ENCODE measurements at places on chromosomes 3 and 15.
A peak's percentile ranks its signal among the peaks of the same experiment; 100 is the strongest.

- DNase-seq, result no peak
Measured at GRCh38 chr3:108455212-108455705, 55.1 kb downstream of the MYH15 start.

DNA sequence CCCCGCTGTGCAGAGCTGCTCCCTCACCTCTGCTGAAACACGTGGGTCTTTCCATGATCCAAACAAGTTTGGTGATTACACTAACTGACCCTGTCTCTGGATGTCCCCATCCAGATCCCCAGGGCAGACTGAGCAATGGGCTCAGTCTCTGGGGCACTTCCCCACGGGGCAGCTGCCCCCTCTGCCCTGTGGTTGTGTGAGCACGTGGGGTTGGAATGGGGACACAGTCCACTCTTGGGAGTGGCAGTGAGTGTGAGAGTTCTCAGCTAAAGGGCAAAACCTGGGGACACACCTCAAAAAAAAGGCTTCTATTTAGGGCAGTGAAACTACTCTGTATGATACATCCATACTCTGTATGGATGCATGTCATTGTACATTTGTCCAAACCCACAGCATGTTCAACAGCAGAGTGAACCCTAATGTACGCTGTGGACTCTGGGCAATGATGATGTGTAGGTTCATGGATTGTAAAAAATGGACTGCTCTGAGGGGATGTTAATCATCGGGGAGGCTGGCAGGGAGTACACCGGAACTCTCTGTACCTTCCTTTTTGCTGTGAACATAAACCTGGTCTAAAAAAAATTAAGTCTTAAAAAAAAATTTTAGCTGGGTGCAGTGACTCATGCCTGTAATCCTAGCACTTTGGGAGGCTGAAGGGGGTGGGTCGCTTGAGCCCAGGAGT, 49.9 kb upstream of the BLM start:
- no peak for DNase-seq

- DNase-seq, result no peak
Measured at GRCh38 chr3:51680663-51681230, 9.7 kb downstream of the TEX264 start.

DNA sequence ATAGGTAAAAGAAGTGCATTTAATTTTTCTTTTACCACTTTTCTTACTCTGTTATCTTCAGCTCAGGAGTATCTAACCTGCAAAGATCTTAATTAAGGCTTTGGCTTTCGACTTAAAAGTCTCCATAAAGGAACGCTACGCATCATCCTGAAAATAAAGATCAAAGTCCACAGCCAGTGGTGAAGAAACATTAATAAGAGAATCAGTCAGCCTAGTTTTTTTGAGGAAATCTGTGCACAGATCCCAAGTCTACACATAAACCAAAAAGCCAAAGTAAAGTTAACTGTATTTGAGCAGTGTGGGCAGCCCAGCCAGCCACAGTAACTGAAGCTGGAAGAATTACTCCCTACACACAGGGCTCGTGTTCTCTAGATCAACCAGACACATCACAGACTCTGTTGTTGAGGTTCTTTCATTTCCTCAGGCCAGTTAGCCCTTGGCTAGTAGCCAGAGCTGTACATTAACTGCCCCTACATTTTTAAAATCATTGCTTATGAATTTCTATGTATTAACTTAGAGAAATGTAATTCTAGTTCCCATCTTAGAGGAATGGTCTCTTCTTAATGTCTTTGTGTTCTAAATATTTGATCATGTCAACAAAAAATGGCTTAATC, 6.9 kb downstream of the LRRC2 start:
- DNase-seq, result no peak

DNA sequence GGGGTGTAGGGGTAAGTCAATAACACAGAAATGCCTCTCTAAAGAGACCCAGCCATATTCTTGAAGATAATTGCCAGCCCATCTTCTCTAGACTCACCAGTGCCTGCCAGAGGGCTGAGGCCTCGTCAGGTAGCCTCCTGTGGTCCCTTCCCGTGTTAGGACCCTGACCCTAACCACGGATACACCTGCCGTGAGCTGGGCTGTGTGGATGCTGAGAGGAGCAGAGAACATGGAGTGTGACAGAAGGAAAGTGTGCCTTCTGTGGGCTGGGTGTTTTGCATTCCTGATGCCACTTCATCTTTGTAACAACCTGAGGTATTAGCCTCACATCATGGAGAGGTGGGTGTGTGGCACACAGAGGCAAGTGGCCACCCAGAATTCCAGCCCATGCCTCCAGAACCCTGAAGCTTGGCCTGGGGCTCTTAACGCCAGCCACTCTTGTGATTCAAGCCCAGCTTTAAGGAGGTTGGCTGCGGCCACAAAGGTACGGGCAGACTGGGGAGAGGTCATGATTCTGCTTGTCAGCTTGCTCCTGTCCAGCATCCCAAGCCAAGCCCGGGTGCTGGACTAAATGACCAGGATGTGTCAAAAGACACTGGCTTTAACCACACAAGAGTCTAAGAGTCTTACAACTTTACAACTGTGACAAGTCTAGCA, 21.1 kb upstream of the ABTB1 start:
- DNase-seq, result no peak

- no peak for DNase-seq
Measured at GRCh38 chr3:14121859-14122258, 2.8 kb downstream of the CHCHD4 start.

GRCh38 chr3:15390460-15390859, 36.9 kb downstream of the METTL6 start:
- no peak for DNase-seq

GRCh38 chr15:40087991-40088928, 20.4 kb downstream of the BMF start:
- no peak for DNase-seq

DNA sequence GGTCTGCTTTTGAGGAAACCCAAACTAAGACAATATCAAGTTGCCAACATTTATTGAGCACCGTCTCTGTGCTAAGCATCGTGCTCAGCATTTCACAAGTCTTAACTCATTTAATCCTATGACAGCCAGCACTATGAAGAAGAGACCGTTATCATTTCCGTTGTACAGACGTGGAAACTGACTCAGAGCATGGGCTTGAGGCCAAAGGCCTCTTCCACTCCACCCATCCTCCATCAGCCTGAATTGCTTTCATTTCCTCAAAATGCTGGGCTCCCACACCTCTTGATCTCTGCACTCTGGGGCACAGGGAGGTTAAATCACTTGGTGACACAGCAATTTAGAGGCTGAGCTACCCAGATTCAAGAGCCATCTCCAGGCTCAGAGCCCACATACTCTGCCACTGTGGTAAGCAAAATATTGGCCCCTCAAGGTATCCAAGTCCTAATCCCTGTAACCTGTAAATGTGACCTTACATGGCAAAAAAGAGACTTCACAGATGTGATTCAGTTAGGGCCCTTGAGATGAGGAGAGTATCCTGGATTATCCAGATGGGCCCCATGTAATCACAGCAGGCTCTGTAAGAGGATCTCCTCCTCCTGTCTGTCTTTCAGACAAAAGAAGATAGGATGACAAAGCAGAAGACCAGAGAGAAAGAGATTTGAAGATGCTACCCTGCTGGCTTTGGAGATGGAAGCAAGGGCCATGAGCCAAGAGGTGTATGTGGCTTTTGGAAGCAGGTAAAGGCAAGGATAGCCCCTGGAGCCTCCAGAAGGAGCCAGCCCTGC, 24.3 kb upstream of the FLNB start:
- DNase-seq, result peak; percentile 49

DNA sequence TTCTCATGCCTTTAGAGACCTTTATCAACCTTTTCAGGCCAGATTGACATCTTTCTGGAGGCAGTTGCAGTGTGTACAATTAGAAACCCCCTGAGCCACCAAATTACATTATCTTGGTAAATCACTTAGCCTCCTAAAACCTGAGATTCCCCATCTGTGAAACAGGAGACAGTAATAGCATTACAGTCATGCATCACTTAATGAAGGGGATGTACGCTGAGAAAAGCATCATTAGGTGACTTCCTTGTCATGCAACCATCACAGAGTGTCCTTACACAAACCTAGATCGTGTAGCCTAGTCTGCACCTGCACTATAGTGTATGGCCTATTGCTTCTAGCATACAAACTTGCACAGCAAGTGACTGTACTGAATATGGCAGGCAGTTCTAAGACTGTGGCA, 400.8 kb upstream of the CNTN3 start:
- DNase-seq, result no peak

- no peak for DNase-seq
Measured at GRCh38 chr3:190695994-190696393, 166.5 kb downstream of the GMNC start.

DNA sequence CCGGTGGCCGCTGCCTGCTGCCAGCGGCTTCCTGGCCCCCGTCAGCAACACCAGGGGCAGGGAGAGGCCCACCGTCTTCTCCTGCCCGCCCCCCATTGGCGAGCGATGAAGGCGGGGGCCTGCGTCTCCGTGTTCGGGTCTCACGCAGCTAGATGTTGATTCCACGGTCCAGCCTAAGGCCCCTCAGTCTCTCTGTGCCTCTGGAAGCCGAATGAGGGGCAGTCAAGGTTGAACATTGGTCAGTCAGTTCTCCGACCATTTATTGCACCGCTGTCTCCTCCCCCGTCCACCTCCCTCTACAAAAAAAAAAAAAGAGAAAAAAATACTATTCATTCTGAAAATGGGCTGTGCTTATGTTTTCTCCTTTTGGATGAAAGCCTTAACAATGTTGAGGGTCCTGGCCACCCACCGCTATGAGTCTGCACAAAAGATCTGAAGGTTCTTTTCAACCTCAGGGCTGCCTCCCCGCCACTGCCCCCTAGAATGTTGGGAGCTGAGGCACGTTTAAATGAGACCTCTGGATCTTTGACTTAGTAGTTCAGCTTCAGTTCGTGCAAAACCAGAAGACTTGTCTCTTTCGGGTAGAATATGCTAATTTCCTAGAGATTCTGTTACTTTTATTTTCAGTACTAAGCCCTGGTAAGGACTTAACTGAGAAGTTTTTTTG, 736 bp downstream of the IREB2 start:
- DNase-seq, result no peak

DNA sequence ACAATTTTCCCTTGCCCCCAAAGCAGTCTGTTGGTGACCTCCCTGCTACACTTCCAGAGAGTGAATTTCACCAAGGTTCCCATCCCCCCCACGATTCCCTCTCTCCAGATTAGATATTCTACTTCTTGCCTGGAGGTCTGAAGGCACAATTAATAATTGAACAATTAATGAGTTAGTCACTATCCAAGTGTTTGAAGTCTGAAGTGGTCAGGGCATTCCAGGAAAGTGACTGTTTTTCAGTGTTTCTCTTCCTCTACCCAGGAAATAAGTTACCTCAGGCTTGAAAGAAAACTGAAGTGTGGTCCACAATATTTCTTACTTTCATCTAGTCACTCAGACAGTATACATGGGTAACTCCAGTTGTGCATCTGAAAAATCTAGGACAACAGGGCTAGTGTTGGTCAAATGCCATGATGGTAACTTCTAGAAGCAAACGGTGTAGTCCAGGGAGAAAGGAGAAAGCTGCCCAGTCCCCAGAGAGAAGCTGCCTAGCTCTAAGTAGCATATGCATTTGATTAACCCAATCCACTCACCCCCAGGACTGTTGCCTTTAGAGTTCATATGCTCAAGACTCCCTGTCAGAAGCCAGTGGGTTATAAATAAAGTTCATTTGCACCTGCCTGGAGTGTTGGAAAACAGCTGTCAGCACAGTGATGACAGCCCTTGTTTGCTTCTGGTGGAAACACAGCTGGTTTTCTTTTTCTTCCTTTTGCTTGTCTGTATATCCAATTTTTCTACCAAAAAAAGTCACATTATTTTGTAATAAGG, 2.3 kb upstream of the TM4SF4 start:
- DNase-seq, result no peak

- no peak for DNase-seq
Measured at GRCh38 chr3:185629554-185630181, 43.6 kb downstream of the SENP2 start.

DNA sequence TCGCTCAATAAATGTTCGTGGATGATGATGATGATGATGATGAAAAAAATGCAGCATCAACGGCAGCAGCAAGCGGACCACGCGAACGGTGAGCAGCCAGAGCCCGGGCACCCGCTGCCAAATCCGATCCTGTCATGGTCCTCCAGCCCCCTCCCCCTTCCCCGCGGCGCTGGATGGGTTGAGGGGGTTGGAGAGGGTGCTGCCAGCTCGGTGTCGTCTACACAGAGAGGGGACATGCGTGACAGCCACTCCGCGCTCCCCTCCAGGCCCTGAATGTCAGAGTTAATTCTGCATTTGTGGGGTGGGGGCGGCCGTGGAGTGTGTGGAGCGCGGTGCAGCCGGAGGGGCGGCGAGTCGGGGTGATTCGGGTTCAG, 722 bp downstream of the CACNA1D start:
- no peak for DNase-seq

DNA sequence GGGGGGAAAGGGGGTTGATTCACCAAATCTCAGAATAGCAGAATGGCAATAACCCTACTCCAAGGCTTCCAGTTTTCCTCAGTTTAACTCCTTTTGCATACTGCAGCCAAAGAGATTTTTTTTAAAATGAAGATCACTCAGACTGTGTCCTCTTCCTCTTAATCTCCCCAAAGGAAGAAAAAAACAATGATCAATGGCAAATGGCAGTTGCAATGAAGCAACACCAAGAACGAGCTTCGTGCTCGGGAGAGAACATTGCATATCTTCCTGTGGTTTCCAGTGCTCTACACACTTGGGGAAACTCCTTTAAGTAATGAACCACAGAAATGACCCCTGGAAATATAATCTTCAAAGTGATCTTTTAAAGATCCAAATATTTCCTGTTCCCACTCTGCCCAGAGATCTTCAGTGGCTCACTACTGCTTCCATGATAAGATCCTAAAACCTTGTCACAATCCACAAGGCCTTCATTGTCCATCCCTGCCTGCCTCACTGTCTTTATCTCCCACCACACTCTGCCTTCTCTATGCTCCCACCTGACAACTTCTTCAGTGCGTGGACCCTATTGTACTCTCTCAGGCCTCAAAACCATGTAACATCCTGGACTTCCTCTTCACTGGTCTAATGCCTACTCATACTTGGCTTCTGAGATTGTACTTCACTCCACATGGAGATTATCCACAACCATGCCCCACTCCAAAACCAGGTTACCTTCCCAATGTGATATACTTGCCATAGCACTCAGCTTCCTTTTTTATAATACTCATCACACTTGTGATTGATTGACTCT, 394.8 kb downstream of the FHIT start:
- DNase-seq, result no peak

DNA sequence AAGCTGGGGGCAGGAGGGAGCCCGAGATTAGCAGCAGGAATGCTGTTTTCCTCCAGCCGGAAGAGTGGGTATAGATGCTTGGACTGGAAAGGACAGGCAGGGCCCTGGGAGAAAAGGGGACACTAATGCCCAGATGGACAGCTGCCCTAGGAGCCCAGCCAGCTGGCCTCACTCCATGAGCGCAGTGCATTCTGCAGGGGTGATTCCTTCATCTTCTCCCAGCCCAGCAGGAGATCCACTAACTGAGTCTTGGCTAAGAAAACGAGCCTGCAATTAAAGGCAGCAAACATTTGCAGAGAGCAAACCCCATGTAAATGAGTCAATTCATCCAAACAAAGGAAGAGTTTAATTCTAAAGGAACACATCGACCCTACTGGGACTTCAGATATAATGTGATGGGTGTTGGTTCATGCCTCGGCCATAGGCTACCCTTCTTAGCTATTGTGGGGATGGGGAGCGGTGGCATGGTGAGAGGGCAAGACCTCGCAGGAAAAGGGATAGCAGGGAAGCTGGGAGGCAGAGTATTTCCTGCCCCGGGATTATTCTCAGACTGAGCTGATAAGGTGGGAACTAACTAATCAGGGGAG, 13.3 kb upstream of the MINAR1 start:
- no peak for DNase-seq

GRCh38 chr15:59543721-59544547, 67.6 kb upstream of the GCNT3 start:
- DNase-seq, result no peak
